Colonic mucosa (tissue), 4 donors: ENCODE measurements at places on chromosomes 11 and 22. TPM values are rescaled to one million over a fixed set of nuclear protein-coding genes. Genes with fewer than 3 reads are reported as not detected.

AQP11 gene
- 4.3 TPM for total RNA-seq

ADM2 gene
- 5.1 TPM for total RNA-seq

ARHGAP8 gene
- 38.4 TPM for total RNA-seq

FREY1 gene
- total RNA-seq = not detected

KRTAP5-9 gene
- 0.35 TPM for total RNA-seq

CECR2 gene
- total RNA-seq = 0.30 TPM

C11orf52 gene
- total RNA-seq = 8.8 TPM
